Left cardiac atrium (tissue), 4 donors: ENCODE measurements at places on chromosomes 4 and X. TPM values are rescaled to one million over a fixed set of nuclear protein-coding genes. Genes with fewer than 3 reads are reported as not detected.

GRCh38 chr4:165203541-165204461, 3.6 kb upstream of the KLHL2 start:
- no peak for DNase-seq

Gene TAF7L
- 0.15 TPM for total RNA-seq

- peak; percentile 35 for DNase-seq
Observed at GRCh38 chr4:2791518-2792395, 1.1 kb upstream of the SH3BP2 start.

Gene ZNF330
- 99.0 TPM for total RNA-seq

Gene FGF5
- not detected for total RNA-seq

GRCh38 chr4:184361443-184361842, 112.9 kb downstream of the IRF2 start:
- DNase-seq, result no peak

GRCh38 chrX:152138388-152138784, at the start of gene MAGEA10:
Gene MAGEA10 (minus strand): TSS chrX:152138577. CDS start chrX:152135620, 2,957 bp downstream.
- DNase-seq, result no peak

Gene TREX2
- 0.39 TPM for total RNA-seq

Gene MAOA
- 105 TPM for total RNA-seq

GRCh38 chr4:73922766-73923630, 53.8 kb downstream of the CXCL1 start:
- DNase-seq, result no peak

Gene ZFP42
- not detected for total RNA-seq

Gene RPA4
- total RNA-seq, result 0.38 TPM
